ENCODE measurements at places on chromosomes 2 and 18.

GRCh38 chr2:154688373-154688772 lies 10.1 kb upstream of the KCNJ3 start:
- DNase-seq: no peak

DNA sequence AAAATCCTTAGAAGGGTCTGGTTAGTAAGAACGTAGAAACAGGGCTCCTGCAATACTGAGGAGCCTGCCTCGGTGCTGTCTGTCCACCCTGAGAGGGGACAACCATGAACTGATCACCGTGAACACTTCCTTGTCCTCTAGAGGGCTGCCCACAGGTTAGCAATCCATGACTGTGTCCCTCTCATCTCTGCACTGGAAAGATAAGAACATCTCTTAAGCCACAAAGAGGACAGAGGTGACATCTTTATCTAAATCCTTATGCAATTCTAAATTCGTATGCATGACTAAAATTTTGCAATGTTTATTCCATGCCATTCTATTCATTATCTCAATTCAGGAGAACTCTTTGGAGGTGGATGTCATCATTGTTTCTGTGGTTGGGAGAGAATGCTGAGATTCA lies 12.8 kb downstream of the EFR3B start:
- no peak for DNase-seq

DNA sequence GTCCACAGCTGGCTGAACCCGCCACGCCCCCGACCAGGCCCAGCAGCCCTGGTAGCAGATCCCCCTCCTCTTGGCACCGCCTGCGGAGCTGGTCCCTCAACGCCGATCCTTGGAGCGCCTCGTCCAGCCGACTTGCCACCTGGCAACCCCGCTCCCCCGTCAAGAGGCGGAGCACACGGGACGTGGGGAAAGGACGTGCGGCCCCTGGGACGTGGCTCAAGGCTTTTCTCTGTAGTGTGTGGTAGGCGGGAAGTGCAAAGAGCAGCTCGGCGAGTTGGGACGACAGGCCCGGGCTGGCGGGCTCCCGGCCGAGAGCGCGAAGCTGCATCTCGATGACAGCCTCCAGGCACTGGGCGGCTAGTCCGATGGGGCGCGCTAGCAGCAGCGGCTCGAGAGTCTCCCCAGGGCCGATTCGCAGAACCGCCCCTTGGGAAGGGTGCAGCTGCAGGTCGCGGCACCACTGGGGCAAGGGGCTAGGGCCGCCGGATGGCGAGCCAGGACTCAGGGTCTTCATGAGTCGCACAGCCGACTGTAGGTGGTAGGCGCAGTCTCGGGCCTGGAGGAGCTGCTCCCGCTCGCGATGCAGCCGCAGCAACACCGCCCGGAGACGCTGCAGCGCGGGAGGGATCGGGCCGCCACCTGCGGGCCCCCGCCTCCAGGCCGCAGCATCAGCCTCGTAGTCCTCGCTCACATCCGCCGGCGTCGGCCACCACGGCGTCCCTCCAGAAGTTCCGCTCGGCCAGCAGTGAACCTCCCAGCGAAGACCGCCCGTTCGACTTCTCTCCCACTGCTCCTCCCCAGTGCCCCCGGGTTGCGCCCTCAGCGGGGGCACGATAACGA lies 617 bp downstream of the CCDC142 start:
- DNase-seq: peak; percentile 62

DNA sequence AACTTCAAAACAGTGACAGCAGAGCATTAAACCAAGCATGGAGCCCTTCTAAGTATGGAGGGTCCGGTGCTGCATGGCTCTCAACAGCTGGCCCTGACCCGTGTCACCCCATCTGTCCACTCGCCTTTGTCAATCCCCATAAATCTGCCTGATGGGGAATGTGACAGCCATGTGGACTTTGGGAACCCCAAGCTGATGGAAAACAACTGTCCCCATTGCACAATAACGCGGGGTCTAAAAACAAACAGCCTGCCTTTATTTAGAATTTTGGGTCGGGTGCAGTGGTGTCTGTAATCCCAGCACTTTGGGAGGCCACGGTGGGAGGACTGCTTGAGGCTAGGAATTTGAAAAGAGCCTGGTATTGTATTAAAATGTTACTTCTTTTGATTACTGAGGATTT lies 17.1 kb upstream of the THADA start:
- no peak for DNase-seq

GRCh38 chr18:28974504-28974903 lies 797.6 kb upstream of the CDH2 start:
- DNase-seq: no peak

DNA sequence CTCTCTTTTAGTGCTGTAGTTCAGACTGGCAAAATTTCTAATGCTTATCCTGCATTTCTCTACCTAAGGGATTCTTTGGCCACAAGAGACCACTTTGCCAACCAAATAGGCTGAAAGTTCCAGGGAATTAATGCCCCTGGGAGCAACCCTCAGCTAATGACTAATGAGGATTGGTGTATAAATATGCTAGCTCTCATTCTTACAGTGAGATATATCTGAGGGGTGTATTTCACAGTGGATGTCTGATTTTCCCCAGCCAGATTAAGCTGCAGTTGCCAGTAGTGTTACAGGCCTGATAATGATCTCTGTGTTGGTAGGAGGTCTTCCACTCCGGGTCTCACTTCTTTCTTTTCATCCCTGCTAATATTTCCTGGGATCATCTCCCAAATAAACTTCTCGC lies 90.4 kb downstream of the GULP1 start:
- no peak for DNase-seq

DNA sequence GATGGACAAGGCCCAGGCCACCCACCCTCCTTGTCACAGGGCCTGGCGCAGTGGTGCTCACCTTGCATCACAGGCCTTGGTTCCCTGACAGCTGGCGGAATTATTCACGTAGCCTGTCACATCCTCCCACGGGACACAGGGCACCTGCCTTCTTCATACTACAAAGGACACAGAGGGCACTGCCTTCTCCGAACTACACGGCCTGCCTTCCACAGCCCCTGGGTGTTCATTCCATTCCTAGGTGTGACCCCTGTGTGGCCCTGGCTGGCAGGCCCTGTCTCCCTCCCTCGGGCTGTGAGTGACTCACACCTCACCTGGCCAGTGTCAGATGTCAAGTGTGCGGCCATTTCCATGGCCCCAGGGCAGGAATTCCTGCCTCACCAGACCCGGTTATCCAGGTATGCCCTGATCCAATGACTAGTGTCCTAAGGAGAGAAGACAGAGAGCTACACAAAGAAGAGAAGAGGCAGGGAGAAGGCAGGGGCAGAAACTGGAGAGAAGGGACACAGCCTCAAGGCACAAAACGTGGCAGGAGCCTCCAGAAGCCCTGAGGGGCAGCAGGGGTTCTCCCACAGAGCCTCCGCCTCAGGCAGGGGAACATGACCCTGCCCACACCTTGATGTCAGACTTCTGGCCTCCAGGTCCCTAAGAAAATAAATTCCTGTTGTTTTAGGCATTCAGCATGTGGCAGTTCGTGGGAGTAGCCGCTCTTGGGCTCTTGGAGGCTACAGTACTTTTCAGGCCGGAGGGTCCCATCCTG lies 43.4 kb downstream of the MBP start:
- no peak for DNase-seq

DNA sequence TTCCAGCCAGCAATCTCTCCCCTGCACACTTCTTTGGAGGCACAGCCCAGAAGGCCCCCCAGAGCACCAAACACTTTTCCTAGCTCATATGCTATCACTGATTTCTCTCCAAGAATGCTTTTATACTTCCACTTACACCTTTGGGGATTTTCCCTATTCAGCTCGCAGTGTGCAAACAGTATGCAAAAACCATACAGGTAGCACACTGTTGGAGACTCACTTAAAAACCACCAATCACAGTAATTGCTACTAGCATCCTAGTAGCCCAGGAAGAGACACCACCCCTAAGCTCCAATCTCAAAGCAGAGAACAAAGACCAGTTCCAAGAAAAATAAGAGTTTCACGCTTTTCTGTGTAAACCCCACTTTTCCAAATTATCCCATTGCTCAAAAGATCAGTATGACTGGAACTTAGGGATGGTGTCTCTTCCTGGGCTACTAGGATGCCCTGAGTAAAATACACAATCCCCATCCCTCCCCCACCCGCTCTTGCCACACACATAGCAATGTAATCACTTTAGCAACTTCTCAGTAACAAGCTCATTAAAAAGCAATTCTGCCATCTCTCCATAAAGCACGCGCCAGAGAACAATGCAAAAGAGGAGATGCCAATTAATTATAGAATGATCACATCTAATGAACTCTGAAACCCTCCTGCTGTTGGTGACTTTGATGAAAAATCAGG lies 43.0 kb downstream of the KLF7 start:
- DNase-seq: no peak

DNA sequence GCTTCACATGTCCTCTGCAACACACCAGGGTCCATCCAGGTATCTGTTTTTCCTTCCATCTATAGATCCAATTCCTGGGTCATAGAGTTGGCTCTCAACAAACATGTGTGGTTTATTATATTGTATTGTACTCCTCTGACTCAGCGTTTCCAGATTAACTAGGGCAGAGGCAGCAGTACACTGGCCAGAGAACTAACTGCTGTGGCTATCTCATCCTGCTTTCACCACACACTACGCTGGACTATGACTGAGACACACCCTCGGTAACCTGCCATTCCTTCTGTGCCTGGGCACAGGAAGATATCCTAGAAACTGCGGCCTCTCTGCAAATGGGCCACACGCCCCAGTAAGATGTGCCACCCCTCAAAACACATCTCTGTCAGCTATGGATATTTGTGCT lies 159.8 kb upstream of the STK17B start:
- no peak for DNase-seq

DNA sequence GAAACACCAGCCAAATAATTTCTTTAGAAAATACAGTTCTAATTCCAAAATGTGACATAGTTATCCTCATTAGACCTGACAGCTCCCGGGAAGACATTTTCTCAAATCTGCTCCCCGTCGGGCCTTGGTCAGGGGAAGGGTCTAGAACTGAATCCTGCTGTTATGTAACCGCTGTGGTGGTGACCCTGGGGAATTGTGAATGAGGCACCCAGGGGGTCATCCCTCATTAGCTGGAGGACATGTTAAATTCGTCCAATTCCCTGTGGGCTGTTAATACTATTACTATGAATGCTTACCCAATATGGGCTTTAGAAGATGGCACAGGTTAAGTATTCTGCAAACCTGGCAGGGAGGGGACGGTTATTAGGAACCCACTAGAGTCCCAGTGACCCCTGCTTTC lies 11.8 kb downstream of the CPLX4 start:
- no peak for DNase-seq

DNA sequence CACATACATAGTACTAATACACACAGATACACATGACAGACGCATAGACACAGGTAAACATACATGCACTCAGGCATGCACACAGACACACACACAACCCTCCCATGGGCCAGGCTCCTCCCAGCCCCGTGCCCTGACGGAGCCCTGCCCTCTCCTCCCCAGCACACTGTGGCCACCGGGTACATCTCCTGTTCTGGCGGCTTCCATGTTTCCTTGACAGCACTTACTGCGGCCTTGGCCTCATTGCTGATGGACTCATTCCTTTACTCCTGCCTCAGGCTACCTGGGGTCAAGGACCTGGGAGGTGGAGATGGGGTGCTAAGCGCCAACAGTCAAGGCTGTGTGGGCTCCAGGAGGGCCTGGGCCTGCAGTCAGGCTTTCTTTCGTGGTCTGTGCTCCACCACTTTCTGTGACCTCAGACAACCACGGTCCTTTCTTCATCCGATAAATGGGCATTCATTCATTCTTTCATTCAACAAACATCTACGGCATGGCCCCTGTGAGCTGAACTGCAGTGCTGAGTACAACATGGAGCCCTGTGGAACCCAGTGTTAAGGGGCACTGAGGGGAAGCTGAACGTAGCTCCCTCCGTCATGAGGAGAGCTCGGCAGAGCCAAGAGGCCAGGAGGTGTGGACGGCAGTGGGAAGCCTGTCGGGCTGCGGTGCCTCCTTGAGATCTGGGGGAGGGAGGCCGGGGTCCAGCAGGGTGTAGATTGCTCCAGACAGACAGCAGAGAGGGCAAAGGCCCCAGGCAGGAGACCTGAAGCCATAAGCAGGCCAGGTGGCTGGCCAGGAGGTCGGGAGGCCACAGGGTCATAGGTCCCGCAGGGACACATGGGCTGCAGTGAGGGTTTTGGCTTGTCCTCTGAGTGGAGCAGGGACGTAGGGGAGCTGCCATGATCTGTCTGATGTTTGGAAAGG lies 190.4 kb upstream of the HDAC4 start:
- DNase-seq: no peak

DNA sequence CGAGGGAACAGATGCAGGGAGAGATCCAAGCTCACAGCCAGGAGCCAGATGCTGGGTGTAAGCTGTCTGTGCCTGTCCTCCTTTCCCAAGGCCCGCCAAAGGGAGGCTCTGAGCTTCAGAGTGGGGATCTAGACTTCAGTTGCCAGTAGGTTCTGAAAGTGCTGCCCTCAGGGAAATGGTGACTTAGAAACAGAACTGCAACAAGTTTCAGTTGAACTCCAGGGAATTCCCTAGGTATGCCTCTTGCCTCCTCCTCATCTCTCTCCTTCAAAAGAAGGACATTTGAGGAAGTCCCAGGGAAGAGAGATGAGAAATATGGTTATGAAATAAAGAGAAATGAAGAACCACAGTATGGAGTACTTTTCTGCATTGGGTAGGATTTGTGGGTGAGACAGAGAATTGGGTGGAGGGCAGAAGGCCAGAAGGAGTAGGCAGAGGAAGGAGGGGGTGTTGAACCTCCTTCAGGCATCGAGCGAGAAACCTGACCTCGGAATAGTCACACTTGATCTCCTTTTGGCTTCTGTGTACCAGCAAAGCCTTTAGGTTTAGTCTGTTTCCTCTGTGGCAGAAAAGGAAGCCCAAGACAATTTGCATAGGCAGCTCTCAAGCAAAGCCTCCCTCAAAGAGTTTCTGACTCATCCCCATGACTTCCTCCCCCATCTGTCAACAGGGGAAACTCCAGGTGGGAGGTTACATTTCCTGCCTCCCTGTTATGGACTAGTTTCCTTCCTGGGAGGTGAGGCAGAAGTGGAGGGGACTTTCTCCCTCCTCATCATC lies 45.7 kb downstream of the QPCT start:
- no peak for DNase-seq

DNA sequence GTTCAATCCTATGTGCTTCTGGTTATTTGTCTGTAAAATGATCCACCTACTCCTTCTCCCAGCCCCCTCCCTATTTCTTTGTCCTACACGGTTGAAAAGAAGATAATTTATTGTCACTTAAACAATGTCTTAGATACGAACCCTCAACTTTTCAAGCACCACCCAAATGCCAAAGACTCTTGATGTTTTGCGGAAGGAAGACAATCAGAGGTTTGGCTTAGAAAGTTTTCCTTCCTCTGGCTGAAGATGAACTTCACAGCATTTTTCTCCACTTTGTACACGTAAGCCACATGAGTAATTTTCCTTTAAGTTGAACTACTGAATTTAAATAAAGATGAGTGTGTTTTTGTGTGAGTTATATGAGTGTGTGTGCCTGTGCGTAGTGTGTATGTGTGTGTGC lies 25.5 kb upstream of the SLC8A1 start:
- no peak for DNase-seq

DNA sequence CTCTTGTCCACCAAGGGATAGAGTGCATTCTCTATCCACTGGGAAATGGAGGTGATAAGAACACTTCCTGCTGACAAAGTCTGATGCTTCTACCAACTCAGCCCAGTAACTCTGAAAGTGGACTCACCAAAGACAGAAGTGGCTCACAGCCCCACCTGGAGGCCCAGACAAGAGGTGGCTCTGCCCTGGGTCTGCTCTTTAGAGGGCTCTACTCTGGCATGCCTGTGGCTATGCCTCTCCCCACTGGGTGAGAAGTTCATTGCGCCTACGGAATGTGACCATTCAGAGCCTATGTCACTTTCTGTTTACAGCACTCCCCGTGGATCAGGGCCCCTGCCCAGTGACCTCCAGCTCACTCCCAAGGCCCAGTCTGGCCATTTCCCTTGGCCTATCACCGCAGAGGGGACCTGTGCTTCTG lies 13.5 kb upstream of the XDH start:
- DNase-seq: no peak
